A549 (cell line): ENCODE measurements at places on chromosomes 5 and 9. TPM values are rescaled to one million over a fixed set of nuclear protein-coding genes. Genes with fewer than 3 reads are reported as not detected.

DNA sequence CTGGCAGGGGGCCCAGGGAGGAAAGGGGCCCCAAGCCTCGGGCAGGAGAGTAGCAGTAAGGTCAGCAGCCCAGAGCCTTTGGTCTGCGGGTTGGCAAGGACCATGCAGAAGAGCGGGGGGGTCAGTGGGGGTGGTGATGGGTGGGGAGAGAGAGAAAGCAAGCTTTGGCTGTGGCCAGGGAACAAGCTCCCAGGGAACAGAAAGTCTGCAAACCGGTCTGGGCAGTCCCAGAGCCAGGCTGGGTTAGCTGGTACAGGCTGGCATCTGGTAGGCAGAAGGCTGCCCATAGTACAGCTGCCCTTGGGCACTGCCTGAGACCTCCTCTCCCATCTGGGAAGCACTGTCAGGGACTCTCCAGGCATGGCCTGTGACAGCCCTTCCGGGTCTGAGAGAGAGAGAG is 10.5 kb upstream of the EPB41L4B start:
- no peak for DNase-seq

DNA sequence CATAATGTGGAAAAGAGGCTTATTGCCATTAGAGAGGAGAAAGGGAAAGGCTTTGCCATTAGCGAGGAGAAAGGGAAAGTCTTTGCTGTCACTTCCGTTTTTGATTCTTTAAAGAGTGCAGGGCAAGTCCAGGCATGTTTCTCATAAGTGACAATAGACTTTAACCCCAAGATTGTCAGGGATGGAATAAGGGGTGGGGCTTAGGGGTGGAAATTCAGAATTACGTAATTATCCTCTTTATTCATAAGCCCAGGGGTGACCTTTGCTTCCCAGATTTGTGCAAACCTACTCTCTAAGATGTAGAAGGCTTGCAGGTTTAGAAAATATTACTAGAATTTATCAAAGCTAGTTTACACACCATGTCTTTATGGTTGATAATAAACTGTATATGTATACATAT is 2.3 kb upstream of the PLK2 start:
- peak; percentile 37 for DNase-seq

DNA sequence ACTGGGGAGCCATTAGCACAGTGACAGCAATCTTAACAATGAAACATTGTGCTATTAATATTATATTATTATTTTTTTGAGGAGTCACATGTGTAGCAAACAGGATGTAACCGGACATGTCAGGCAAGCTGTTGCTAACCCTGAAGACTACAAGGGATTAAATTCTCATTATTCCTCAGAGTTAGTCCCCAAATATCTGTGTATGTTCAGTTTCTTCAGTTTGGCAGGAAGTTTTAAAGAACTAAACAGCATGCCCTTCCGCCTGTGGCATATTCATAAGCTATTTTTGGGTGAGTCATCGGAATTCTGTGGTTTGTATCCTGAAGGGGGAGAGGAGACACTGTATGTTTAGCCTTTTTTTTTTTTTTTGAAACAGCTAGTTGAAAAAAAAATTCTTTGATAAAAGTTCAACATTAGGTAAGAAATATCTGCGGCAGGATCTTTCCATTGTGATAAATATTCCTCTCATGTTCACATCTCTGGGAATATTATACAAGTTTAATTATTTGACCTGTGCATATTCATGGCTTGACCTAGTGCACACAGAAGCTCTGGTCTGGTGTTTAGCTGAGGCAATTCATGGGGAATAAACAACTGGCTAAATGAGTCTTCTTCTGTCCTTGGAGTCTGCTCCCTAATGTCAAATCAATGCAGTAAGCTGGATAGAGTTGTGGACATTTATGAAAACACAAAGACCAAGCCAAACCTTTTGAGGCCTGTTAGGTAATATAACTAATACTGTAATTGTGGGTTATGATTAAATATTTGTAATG is 202.7 kb upstream of the CDKN2B start:
- peak; percentile 80 for DNase-seq

GRCh38 chr5:7991125-7991821 is 122.3 kb downstream of the MTRR start:
- DNase-seq = no peak

DNA sequence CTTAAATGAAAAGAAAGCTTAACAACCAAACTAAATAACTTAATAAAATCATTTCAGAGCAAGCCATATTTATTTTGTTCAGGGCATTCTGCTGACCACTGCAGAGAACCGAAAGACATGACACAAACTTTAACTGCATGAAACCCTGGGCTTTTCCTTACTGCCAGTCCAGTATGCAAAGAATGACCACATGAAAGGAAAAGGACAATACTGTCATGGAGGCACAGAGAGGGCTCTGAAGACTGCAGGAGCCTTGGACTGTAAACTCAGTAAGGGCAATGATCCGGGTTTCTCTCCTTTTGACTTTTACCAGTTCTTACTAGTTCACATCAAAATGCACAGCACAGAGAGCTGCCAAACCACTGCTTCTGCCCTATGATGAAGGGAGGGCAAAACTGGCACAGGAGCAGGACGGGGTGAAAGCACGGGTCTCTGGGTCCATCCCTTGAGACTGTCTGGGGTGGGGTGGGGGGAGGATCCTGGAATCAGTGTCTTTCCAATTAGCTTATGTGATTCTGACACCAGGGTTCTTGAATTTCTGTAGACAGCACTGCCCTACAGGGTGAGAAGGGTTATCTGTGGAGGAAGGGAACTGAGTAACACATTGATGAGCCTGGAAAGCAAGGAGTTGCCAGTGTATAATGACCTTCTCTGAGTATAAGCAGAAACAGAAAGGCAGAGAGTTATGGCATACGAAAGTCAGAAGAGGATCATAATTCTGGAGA is 44.7 kb downstream of the RNF130 start:
- DNase-seq = no peak

DNA sequence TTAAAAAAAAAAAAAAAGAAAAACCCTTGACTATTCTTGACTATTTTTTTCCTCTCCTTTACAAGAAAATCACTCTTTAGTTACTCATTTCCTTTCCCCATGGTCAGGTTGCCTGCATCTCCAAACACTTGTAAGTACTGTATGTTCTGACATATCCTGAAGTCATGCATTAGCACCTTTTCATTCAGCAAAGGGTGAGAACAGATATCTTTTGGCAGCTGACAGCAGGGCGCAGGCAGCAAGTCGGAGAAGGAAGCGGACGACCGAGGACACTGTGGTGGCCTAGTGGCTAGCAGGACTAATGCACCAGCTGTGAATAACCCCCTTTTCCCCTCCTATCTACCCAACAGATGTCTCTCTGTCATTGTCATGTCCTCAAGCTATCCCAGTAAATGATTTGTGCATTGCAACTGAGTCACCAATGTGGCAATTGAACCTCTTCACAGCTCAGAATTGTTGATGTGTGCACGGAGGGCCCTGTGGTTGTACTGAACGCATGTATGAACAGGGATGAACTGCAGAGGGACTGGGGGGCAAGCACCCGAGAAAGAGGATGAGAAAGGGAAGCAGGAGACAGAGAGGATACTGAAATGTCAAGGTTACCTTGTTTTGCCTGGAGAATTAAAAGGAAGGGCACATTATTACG is 996.0 kb upstream of the ARRDC3 start:
- peak; percentile 29 for DNase-seq

GRCh38 chr9:137353223-137354152 is 51.4 kb upstream of the NRARP start:
- no peak for DNase-seq

DNA sequence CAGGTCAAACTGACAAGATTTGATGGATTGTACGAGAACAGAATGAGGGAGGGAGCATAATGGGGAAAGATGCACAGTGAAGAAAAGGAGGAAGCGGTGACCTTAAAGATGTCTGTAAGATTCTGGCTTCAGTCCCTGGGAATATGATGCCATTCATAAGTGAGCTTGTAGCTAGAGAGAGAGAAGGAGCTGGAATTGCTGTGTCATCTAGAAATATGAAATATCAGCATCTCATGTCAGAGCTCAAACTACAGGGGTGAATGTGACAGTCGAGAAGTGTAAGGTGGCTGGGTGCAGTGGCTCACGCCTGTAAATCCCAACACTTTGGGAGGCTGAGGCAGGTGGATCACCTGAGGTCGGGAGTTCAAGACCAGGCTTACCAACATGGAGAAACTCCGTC is 24.0 kb upstream of the WHRN start:
- no peak for DNase-seq

DNA sequence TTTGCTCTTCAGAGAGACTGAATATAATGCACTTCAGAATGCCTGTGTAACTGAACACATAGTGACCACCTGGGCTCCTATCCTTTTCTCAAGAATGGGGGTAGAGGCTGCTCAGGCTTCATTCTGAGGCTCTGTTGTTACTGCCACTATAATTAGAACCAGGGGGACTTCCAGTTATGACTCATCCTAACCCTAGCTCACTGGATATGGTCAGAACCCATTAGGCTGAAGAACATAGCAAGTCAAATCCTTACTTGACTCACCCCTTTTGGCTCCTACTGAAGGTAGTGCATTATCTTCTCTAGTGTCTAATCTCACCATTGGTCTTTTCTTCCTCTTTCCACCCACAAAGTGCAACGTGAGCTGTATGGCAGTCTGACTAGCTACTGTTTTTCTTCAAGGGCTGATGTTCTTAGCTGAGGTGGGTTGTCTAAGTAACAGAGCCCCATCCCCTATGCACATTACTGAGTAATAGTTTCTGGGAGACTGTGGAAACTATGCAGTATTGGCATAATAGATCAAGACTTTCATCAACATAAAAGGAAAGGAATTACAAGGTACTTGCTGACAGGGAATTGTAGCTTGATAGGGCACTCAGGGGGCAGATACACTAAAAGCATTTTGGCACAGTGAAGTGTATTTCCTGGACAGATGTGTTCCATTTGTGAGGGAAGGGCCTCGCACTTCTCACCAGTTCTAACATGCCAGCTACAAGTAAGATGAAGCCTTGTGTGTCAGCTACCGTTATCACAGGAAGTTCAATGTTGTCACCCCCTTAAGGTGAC is 431.0 kb upstream of the MEF2C start:
- no peak for DNase-seq

GRCh38 chr5:6761333-6761732 is 48.1 kb downstream of the TENT4A start:
- DNase-seq = no peak

GRCh38 chr9:104177003-104177611 is 83.0 kb downstream of the SMC2 start:
- DNase-seq = no peak

GRCh38 chr9:91835216-91835615 is 114.8 kb downstream of the ROR2 start:
- no peak for DNase-seq

DNA sequence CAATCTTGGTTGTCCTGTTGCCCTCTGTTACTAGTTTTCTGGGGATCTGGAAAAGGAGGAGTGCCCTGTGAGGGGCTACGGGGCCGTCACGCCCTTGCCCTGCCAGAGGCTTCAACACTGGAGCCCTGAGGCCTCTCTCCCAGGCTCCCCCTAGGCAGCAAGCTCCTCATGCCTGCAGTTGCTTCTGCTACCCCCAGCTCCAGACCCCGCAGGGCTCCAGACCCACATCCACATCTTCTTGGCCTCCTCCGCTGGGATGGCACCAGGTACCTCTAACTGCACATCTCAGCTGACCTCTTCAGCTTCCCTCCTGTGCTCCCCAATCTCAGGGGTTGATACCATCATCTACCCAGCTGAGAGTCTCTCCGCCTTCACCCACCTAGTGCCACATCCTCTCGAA is 116.0 kb downstream of the ZNF354C start:
- no peak for DNase-seq

- no peak for DNase-seq
These were observed 27.8 kb upstream of the EGFL7 start for GRCh38 chr9:136634904-136635303.

GRCh38 chr5:172901012-172901780 is 58.0 kb upstream of the RPL26L1 start:
- DNase-seq = peak; percentile 94

- DNase-seq = peak; percentile 50
These were observed 55.6 kb upstream of the COL5A1 start for GRCh38 chr9:134585746-134586706.

- DNase-seq = no peak
These were observed 7.3 kb downstream of the CEP72 start for GRCh38 chr5:619444-619843.

DNA sequence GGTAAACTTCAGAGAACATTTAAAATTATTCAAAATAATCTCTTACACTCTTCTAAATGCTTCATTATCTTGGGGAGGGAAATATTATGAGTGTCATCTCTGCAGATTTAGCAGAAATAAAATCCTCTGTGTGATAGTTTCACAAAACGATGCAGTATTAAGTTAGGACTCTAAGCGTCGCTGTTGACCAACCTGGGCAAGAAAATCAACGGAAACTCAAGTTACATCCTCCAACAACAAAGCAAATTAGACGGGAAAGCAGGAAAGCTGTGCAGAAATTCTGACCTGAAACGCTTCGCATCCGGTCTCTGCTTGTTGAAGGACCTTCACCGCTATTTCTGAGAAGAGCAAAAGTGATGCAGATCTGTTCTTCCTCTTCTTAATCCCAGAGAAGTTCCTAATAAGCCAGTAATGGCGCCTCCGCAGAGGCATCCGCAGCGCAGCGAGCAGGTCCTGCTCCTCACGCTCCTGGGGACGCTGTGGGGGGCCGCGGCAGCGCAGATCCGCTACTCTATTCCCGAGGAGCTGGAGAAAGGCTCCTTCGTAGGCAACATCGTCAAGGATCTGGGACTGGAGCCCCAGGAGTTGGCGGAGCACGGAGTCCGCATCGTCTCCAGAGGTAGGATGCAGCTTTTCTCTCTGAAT is at the start of gene PCDHGA6:
Gene PCDHGA6, plus strand, starts transcription at position 219 of the 645 bp plus-strand sequence. Its CDS starts 193 bp downstream, at position 412.
- DNase-seq = no peak

DNA sequence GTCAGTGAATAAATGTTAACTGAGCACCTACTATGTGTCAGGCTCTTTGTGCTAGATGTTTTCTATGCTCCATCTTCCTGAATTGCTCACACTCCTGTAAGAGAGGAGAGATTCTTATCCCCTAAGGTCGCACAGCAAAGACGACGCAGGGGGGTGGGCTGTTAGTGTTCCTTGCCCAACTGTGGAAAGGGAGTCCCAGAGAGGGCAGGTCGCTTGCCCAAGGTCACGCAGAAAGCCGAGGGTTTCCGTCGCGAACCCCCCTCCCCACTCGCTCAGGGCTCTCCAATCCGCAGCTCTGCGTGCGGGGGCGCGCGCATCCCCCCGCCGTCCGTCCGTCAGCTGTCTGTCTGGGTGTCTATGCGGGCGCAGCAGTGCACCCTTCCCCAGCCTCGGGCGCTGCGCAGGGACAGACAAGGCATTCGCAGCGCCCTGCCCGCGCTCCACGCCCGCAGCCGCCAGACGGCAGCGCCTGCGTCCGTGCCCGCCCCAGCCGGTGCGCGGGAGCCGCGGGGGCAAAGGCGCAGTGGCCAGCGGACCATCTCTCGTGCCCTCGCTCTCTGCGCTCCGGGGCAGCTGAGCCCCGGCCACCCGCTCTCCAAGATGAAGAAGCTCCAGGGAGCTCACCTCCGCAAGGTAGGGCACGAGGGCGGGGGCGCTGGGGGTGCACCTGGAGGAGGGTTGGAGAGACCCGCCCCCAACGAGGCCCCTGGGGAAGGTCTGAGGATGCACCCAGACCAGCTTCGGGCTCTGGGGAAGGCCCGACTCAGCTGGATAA is at the start of gene SLC6A7:
Gene SLC6A7, plus strand, starts transcription at position 335 of the 775 bp plus-strand sequence. Its CDS starts 266 bp downstream, at position 601.
- no peak for DNase-seq

GRCh38 chr9:112093870-112094216 is 81.3 kb downstream of the SUSD1 start:
- DNase-seq = no peak

GRCh38 chr5:176667637-176668036 is 20.4 kb downstream of the TSPAN17 start:
- DNase-seq = no peak

The SLC36A1 gene
- polyA plus RNA-seq = 7.2 to 7.6 TPM (median 7.4 TPM) in 3 replicates

The AGTPBP1 gene
- polyA plus RNA-seq = 8.9 to 9.4 TPM (median 9.0 TPM) in 3 replicates

The NTRK2 gene
- 0.01 to 0.05 TPM (median 0.03 TPM) in 3 replicates for polyA plus RNA-seq

The C5orf58 gene
- polyA plus RNA-seq = not detected in 3 replicates

The LCN6 gene
- polyA plus RNA-seq = not detected in 3 replicates

The NR6A1 gene
- 1.7 to 1.8 TPM (median 1.7 TPM) in 3 replicates for polyA plus RNA-seq

The F2RL1 gene
- polyA plus RNA-seq = 50.7 to 88.7 TPM (median 73.1 TPM) in 3 replicates

The ANKH gene
- polyA plus RNA-seq = 11.7 to 13.8 TPM (median 13.3 TPM) in 3 replicates

The APBA1 gene
- 0.21 to 0.34 TPM (median 0.22 TPM) in 3 replicates for polyA plus RNA-seq

The SCGB3A2 gene
- polyA plus RNA-seq = not detected in 3 replicates
